ENCODE measurements at places on chromosomes 6 and 20. TPM values are rescaled to one million over a fixed set of nuclear protein-coding genes. Genes with fewer than 3 reads are reported as not detected.
A peak's percentile ranks its signal among the peaks of the same experiment; 100 is the strongest.

DNA sequence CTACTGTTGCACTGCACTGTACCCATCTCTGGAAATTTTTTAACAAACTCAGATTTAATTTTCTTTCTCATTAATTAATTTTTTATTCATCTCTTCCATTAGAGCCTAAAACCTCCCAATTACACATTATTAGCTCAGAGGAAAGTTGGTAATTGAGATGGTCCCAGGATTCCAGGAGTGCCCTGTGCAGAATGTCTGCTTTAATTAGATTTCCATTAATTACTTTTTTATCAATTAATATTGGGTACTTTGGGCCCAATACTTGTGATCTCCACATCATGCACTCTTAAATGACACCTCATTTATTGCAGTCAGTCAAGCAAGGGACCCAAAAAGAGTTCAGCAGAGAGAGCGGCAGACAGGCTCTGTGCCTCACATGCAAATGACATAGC is 232.0 kb downstream of the PTPRT start:
- no peaks in the 10 kb centered on the region for H3K27me3 ChIP-seq
- H3K36me3 ChIP-seq: no peaks in the 10 kb centered on the region
- no peak overlapping the region for H3K27ac ChIP-seq
- H3K4me1 ChIP-seq: no peaks in the 10 kb centered on the region
- no peak for DNase-seq

GRCh38 chr20:56750430-56750829 is 121.3 kb downstream of the TFAP2C start:
- no peaks in the 10 kb centered on the region for H3K4me1 ChIP-seq
- no peak overlapping the region for H3K27ac ChIP-seq
- no peaks in the 10 kb centered on the region for H3K27me3 ChIP-seq
- no peak overlapping the region for H3K4me3 ChIP-seq
- no peaks in the 10 kb centered on the region for H3K36me3 ChIP-seq

GRCh38 chr6:37459981-37460800 is 27.2 kb downstream of the CMTR1 start:
- peaks cover 29% of the 10 kb centered on the region for H3K4me1 ChIP-seq
- H3K27me3 ChIP-seq: no peaks in the 10 kb centered on the region
- peaks cover 50% of the 10 kb centered on the region for H3K36me3 ChIP-seq
- no peak overlapping the region for H3K27ac ChIP-seq

DNA sequence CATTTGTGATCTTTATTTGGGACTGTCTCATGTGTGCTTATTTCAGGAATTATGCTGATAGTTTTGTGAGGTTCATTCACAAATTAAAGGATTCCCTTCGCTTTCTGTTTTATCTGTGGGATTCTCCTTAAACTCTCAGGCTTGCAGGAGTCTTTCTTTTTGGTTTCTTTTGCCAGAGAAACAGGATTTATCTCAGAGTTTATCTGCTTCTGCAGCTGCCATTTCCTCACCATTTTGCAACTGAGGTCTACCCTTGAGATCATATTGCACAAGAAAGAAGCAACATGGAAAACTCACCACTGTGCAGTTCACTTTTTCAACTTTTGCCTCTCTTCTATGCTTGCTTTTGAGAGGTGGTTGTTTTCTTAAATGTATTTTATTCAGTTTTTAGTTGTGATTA is 201.0 kb downstream of the PRL start:
- H3K4me1 ChIP-seq: no peaks in the 10 kb centered on the region
- no peak for DNase-seq
- no peak overlapping the region for H3K27ac ChIP-seq
- no peak overlapping the region for H3K4me3 ChIP-seq

DNA sequence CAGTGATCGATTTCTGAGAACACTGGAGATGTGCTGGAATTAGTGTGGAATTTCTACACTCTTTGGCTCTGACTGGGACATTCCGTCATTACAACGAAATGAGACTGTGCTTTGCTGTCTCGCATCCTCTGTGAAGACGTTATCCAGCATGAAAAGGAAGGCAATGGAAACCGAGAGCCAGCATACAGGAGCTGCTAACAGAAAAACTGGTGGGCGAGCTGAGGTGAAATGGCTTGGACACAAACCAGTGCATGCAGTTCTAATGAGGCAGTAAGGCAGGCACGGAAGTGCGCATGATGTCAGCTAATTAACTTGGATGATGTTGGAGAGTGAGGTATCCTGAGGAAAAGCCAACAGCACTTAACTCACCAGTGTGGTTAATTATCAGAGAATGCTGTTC is 202.8 kb upstream of the AGPAT4 start:
- H3K4me3 ChIP-seq: no peak overlapping the region
- no peaks in the 10 kb centered on the region for H3K27me3 ChIP-seq

DNA sequence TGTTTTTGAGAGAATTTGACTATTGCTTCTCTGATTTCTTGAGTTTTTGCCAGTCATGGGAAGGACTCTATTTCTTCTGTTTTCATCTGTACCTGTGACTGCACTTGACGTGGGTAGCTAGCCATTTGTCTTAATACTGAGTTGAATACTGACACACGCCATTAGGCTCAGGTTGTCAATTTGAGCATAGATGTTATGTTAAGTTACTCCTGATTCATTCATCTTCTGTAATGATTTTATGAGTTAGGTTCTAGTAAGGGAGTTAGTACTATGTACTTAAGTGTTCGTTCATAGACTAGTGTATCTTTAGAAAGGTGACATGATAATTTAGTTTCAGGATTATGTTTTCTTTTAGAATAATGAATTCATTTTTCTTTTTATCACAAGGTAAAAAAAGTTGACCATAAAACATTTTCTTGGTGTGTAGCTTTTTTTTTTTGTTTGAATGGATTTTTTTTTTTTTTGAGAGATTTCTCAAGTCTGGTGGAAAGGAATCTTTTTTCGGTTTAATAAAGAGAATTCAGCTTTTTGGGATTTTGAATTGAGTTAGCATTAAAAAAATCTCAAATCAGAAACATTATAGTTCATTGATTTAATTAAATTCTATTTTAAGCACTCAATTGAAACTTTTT is 1.7 kb downstream of the AFDN start:
- H3K27ac ChIP-seq: peak overlapping the region; percentile 82
- H3K36me3 ChIP-seq: no peaks in the 10 kb centered on the region
- H3K4me3 ChIP-seq: peak overlapping the region; percentile 42
- H3K4me1 ChIP-seq: peaks cover 37% of the 10 kb centered on the region

DNA sequence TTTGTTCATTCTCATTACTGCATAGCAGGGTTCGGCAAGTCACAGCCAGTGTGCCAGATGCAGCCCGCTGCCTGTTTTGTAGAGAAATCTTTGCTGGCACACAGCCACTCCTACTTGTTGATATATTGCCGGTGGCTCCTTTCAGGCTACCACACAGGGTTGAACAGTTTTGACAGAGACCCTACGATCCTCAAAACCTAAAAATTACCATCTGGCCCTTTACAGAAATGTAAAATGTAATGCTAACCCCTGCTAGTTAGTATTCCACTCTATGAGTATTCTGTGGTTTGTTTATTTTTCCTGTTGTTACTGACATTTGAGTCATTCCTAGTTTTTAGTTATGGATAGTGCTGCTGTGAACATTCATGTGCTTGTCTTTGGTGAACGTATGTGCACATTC is 11.5 kb downstream of the DHX35 start:
- peak overlapping the region; percentile 38 for H3K27ac ChIP-seq
- peaks cover 26% of the 10 kb centered on the region for H3K4me1 ChIP-seq
- no peaks in the 10 kb centered on the region for H3K36me3 ChIP-seq
- H3K4me3 ChIP-seq: no peak overlapping the region
- H3K27me3 ChIP-seq: no peaks in the 10 kb centered on the region

DNA sequence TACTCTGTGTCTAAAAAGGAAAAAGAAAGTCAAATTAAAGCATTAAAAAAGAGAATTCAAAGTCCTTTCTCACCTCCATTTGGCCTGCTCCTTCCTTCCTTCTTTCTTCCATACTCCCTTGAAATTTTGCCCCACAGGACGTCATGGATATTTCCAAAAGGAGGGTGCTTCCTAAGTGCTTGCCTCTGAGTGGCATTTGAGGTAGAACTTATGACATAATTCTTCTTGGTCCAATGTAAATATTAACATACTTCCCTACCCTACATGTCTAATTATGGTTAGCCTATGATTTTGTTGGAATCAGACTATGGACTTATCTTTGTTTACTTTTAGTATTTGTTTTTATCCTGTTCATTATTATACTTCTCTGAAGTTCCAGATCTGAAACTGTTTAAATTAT is 132.3 kb downstream of the PFDN4 start:
- H3K27ac ChIP-seq: no peak overlapping the region
- no peaks in the 10 kb centered on the region for H3K27me3 ChIP-seq
- peaks cover 6% of the 10 kb centered on the region for H3K4me1 ChIP-seq
- no peaks in the 10 kb centered on the region for H3K36me3 ChIP-seq
- H3K4me3 ChIP-seq: no peak overlapping the region

DNA sequence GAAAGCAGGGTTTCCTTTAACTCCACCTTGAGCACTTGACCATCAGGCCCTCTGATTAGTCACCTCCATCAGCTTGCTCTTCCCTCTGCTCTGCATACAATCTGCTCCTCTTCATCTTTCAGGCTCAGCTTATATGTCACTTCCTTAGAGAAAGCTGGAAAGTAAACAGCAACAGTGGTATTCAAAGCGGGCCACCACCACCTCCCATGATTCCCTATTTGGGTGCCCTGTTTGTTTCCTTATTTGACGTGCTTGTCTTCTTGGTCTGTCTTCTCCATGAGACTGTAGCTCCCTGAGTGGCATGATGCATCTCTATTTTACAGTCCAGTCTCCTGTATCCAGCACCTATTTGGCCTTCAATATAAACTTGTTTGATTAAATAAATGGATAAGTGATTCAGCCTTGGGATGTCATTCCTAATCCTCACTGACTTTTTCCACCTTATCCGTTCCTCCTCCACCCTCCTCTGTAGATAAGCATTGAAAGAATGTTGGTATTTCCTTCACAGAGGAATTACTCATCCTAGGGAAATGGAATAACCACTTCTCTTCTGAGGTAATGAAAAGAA is 102.8 kb upstream of the SGK1 start:
- DNase-seq: no peak
- no peaks in the 10 kb centered on the region for H3K36me3 ChIP-seq
- no peak overlapping the region for H3K27ac ChIP-seq
- H3K4me3 ChIP-seq: no peak overlapping the region

GRCh38 chr20:12978613-12979495 is 29.9 kb upstream of the SPTLC3 start:
- no peaks in the 10 kb centered on the region for H3K27me3 ChIP-seq
- H3K27ac ChIP-seq: no peak overlapping the region
- H3K4me3 ChIP-seq: no peak overlapping the region
- no peak for DNase-seq
- no peaks in the 10 kb centered on the region for H3K36me3 ChIP-seq

- no peak for DNase-seq
- no peaks in the 10 kb centered on the region for H3K36me3 ChIP-seq
- no peaks in the 10 kb centered on the region for H3K27me3 ChIP-seq
- H3K27ac ChIP-seq: no peak overlapping the region
- H3K4me3 ChIP-seq: no peak overlapping the region
These were observed 14.4 kb downstream of the JARID2 start for GRCh38 chr6:15260099-15260821.

PLG gene
- not detected for total RNA-seq

- no peak overlapping the region for H3K4me3 ChIP-seq
- H3K27ac ChIP-seq: no peak overlapping the region
- H3K27me3 ChIP-seq: no peaks in the 10 kb centered on the region
- no peaks in the 10 kb centered on the region for H3K36me3 ChIP-seq
- H3K4me1 ChIP-seq: no peaks in the 10 kb centered on the region
These were observed 333.0 kb downstream of the RFPL4B start for GRCh38 chr6:112680091-112680490.

ANKRD66 gene
- not detected for total RNA-seq

GRCh38 chr20:36672991-36673390 is 27.0 kb upstream of the SLA2 start:
- H3K27me3 ChIP-seq: no peaks in the 10 kb centered on the region
- DNase-seq: no peak
- H3K27ac ChIP-seq: no peak overlapping the region
- peaks cover 29% of the 10 kb centered on the region for H3K36me3 ChIP-seq

SLC17A4 gene
- not detected for total RNA-seq

GRCh38 chr6:82906951-82907350 is 158.7 kb downstream of the UBE3D start:
- no peaks in the 10 kb centered on the region for H3K27me3 ChIP-seq
- H3K4me3 ChIP-seq: no peak overlapping the region
- H3K36me3 ChIP-seq: no peaks in the 10 kb centered on the region
- no peak for DNase-seq
- H3K4me1 ChIP-seq: no peaks in the 10 kb centered on the region
- no peak overlapping the region for H3K27ac ChIP-seq

DNA sequence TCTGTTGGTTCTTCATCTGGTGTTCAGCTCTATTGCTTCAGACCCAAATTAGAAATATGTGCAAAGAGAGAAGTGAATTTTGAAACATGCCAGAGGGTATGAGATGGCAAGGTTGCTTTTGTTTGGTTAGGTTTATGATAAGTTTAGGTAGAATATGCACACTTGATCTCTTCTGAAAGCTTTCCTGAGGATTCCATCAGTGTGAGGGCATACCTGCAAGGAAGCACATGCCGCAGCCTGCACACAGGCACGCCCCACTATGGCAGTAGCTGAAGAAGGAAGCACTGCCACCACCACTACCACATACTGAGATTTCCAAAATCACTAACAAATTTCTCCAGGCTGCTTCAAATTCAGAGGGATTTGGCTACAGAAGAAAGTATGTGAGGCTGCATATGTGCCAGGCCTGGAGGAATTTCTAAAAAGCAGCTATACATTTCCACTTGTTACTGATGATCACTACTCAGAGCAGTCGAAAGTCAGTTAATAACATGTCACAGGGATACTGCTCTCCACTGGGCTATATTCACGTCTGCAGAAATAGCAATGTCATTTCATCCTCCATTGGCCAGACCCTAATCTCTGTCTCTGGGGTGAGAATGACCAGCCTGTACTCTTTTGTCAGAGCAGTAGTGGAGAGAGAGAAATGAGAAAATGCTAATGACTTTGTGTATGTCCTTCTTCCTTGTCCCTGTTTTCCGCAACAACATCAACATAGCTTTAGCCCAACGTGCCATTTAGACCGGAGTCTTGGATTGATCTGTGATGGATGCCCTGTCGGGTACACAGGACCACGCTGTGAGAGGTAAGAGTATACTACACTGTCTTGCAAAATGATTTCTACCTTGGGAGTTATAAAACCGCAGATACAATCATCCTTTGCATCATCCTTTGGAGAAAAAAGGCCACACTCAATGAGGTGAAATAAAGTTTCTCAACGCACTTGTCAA is 396.7 kb downstream of the LAMA2 start:
- no peak for DNase-seq
- H3K4me3 ChIP-seq: no peak overlapping the region
- no peaks in the 10 kb centered on the region for H3K36me3 ChIP-seq
- no peaks in the 10 kb centered on the region for H3K4me1 ChIP-seq
- no peaks in the 10 kb centered on the region for H3K27me3 ChIP-seq

ARMH2 gene
- total RNA-seq: not detected

GABRR1 gene
- not detected for total RNA-seq

DNA sequence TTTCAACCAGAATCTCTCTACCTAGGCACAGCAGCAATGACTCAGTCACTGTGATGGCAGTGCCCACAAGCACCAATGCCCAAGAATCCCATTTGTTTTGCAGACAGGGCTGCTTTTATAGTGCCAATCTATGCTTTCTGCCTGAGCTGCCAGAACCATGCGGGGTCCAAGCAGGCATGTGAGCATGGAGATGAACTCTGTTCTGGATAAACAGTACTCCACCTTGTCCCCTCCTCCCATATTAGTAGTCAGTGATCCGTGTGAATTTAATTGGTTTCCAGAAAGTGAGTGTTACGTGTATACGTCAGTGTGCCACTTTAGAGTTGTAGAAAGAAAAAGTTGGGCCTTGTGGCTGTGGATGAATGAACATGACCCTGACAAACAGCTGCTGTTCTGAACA is 79.4 kb downstream of the SASH1 start:
- H3K36me3 ChIP-seq: no peaks in the 10 kb centered on the region
- no peak overlapping the region for H3K4me3 ChIP-seq
- no peak for DNase-seq
- no peaks in the 10 kb centered on the region for H3K27me3 ChIP-seq
